Thymus (tissue), 14 donors: ENCODE measurements at places on chromosomes 4 and X.

- DNase-seq: no peak
These were observed 1235.3 kb downstream of the FSTL5 start for GRCh38 chr4:160928482-160928881.

DNA sequence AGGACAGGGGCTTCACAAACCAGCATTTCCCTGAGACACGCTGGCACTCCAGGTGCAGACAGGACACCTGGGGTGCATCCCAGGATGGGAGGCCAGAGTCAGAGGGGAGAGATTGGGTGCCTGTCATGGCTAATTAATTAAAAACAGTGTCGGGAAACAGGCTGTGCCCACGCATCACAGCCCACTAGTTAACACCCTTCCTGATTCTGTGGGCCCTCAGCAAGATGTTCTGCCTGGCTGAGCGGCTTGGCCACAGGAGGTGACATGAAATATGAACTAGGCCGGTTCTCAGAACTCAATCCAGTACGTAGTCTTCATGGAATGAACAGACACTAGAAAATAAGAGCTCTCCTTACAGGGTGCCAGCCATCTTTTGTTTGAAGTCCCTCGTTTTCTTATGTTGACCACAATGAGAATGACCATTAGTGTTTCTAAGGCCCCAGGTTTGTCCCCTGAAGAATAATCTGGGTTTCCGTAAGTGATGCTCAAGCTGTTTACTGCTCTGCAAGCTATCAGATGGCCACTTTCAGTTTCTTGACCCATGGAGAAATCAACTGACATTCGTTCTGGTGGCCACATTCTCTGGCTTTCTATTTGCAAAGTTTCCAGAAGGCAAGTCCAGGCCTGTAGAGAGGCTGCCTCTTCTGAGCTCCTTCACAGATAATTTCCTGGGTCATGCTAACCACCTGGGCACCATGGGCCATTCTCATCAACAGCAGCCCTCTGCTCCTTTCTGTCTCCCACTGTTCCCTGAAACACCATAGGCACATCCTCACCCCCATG is 72.3 kb downstream of the SLC34A2 start:
- no peak for DNase-seq

GRCh38 chr4:122764071-122764820 is 31.7 kb downstream of the BBS12 start:
- DNase-seq: no peak

- no peak for DNase-seq
These were observed 82.0 kb upstream of the CLDN34 start for GRCh38 chrX:9885150-9885549.

DNA sequence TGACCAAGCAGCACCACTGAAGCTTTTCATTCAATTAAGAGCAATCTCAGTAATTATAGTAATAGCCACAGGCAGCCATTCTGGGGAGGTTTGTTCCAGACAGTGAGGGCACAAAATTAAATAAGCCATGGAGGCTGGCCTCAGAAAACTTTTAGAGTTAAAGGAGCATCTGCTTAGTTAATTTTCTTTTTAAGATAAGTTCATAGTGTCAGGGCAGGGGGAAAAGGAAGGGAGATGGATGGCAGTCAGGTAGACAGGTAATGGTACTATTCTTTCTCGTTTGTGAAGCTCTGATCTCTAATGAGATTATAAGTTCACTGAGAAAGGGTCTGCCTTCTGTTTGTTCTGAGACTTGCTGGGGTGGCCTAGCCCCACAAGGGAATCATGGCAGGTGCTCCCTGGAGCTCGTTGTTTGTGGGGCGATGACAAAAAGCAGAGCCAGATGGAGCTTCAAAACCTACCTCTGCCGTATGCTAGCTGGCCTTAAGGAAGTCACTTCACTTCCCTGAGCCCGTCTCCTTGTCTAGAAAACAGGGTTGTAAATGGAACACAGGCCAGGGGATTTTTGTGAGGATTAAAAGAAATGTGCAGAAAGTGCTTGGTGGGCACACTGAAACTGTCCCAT is 44.6 kb upstream of the FGFBP2 start:
- no peak for DNase-seq

DNA sequence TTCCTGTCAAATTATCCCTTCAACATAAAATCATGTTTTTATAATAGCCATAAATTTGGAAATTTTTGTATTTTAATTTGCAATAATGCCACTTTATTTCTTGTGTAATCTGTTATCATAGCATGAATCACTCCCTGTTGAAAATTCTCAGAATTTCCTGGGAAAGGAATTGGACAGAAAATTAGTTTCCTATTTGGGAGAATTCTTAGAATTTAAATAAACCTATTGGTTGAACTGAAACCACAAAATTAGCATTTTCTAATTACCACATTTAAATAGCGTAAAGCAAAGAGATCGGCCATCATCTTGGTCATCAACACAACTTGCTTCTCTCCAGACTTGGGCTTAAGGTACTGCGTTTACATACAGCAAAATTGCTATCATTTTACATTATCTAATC is at the start of gene CSN1S1:
CSN1S1 (plus strand) TSS at position 301 of the 400 bp plus-strand sequence. CDS start 1,488 bp downstream, outside the sequence.
- DNase-seq: no peak

DNA sequence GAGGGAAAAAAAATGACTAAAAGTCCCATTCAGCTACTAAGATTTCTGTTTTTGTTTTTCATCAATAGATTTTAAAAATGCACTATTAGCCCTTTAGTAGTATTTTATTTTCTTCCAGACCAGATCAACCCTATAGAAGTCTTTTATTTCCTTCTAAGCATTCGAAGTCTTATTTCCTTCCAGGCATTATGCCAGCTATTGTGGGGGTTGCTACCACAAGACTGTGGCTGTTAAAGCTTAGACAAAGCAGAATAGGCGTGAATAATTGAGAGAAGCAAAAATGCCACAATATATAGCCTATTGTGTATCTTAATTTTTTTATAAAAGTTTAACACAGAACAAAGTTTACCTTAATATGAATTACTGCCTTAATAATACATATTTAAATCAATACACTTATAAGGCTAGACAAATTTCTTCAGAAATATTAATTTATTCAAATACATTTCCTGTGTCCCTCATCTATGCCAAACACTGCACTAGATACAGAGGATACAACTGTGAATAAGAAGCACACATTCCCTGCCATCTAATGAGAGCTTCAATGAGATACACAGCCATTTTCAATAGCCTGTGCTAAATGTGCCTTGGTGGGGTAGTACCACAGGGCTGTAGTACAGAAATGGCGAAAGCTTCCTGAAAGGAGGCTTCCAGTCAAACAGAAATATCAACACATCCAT is 33.1 kb downstream of the SLC10A7 start:
- no peak for DNase-seq

- no peak for DNase-seq
These were observed 2184.4 kb upstream of the TENM3 start for GRCh38 chr4:180058691-180059215.

DNA sequence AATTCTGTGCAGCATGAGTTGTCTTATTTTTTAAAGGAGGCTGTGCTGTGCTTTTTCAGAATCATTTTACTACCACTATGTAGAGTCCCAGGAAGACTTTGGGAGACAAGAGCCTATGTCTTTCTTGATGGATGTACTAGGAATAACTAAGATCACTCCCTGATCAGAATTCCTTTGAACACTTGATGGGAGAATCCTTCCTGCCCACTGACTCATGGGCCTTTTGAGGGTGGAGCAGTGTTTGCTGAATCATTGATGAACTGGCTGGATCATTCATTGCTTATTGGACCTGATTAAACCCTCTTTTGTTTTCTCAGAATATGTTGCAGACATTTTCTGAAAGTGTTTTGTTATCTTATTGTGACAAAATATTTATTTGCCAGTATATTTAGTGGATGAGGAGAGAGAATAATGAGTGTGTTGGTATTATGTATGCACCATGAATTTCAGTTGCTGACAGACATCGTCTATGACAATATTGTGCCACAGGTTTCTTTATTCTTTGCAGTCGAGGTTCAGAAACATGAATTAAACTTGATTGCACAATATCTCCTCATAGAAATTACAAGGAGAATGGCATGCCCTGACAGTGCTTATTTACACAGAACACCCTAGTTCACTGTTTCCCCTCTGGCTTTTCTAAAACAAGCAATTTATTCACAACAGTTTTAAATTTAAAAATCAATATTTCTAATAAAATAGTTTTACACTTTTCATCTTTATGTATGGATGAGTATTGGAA is 36.3 kb downstream of the POU4F2 start:
- DNase-seq: no peak

DNA sequence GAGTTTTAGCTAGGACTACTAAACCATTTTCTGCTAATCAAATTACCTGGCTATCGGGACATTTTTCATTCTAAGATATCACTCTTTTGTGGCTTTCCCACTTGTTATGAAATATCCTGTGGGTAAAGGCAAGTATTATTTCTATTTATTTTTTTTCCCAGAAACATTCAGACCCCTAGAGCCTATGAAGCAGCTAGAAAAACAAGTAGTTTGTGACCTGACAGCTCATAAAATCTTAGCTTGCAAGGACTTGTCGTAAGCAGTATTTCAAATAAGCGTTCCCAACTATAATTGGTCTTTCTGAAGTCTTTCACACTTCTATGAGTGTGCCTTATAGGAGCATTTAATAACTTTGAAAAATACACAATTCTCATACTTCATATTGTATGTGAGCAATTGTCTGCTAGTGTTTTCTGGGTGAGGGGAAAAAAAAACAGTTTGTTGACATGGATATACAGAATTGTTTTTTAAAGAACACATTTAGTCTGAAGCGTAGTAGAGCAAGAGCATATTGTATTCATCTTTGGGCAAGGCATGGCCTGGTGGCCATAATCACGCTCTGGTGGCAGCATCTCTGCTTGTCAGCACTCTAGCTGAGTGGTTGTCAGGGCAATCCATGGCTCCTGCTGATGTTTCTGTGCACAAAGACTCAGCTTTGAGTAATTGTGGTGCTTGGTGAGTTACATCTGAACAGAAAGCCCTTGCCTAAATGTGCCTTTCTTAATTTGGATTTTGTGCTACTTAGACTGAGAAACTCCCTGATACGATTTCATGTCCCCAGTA is 2.6 kb downstream of the MCUB start:
- no peak for DNase-seq

DNA sequence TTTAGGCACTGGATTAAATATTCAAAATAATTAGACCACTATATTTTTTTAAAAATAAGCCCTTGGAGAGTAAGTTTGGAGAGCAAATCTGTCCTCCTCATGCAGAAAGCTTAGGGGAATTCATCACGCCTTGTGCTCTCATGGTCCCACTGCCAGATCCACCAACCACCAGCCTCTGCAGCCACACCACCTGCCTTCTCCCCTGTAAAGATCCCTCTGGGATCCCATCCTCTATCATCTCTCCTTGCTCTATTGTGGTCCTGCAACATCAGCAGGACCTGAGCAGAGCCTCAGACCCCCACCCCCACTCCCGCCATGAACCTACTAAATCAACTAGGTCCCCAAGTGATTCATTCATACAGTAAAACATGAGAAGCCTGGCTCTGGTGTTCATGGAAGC is 482.6 kb upstream of the GALNT7 start:
- DNase-seq: no peak

DNA sequence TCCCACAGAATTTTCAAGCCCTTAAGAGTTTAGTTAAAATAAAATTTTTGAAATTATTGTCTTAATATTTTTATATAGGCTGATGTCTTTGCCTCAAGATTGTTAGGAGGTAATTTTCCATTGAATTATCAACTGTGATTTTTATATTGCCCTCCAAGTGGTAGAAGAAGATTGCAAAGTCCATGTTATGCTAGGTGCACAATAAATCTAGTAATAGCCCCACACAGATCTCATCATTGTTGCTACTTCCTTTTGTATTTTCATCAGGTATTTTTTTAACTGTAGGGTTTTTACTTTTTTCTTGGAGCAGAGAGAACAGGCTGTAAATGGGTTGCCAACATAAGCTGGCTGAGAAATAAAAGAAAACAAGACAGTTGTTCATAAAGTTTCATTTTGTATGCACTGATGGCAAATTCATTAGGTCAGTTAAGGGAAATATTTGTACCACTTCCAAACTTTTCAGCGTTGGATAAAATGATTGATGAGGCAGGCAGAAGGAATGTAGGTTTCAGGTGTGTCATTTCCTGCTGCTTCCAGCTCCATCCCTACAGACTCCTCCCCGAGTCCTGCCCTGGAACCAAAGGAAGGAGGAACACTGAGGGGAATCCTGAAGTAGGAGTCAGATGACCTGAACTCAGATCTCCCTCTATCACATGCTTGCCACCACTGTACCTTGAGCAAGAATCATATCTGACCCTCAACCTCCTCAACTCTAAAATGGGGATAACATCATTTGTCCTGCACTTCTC is 105.5 kb downstream of the PRRG1 start:
- no peak for DNase-seq

DNA sequence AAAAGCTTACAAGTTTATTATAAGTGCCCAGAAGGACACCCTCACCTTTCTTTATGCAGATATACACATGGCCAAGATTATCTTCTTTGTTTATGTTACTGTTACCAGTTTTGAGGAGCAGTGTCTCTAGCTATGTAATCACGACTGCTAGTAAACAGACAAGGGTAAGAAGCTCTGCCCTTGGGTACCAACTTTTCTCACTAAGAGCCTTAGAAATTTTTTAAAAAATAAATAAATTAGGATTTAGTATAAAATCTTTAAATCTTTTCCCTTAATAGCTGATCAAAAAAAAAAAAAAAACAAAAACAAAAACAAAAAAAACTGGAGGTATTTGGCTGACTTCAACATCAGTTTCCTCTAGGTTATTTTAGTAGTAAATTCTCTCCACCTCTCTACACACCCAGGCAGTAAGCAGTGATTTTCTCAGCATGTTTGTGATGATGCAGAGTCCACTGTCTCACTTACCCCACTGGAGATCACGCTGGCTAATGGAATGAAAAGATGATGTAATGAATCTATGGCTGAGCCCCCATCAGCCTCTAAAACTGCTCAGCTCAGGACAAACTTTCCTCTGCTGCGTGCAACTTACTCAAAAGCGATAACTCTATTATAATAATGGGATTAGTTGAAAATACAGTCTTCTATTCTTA is 125.9 kb downstream of the FRYL start:
- DNase-seq: no peak

DNA sequence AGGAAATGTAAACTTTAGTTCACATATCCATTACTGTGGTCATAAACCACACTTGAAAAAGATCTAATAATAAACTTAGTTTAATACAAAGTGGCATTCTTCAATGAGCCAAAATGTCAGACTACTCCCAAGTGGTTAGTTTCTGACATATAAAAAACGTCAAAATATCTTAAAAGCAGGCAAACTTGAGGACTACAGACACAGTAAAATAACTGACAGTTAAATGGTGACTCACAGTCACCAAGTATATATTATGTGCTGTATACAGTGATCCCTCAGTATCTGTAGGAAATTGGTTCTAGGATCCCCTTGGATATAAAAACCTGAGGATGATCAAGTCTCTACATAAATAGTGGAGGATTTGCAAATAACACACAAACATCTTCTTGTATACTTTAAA is 11.6 kb upstream of the CORIN start:
- no peak for DNase-seq

- no peak for DNase-seq
These were observed 501.9 kb downstream of the GABRG1 start for GRCh38 chr4:45621971-45622370.
